Stimulated activated CD4-positive, alpha-beta T cell treated with anti-CD3 and anti-CD28 coated beads, TNF-alpha, amount 100 ng/mL, for 1 hour (primary cell): ENCODE measurements at places on chromosomes 1 and 21.

GRCh38 chr1:76066394-76066793 lies 8.2 kb upstream of the ST6GALNAC3 start:
- DNase-seq = no peak

- no peak for DNase-seq
Observed at GRCh38 chr1:184153731-184154130, 102.2 kb downstream of the TSEN15 start.

- no peak for DNase-seq
Observed at GRCh38 chr1:165143437-165144065, 213.0 kb downstream of the LMX1A start.

DNA sequence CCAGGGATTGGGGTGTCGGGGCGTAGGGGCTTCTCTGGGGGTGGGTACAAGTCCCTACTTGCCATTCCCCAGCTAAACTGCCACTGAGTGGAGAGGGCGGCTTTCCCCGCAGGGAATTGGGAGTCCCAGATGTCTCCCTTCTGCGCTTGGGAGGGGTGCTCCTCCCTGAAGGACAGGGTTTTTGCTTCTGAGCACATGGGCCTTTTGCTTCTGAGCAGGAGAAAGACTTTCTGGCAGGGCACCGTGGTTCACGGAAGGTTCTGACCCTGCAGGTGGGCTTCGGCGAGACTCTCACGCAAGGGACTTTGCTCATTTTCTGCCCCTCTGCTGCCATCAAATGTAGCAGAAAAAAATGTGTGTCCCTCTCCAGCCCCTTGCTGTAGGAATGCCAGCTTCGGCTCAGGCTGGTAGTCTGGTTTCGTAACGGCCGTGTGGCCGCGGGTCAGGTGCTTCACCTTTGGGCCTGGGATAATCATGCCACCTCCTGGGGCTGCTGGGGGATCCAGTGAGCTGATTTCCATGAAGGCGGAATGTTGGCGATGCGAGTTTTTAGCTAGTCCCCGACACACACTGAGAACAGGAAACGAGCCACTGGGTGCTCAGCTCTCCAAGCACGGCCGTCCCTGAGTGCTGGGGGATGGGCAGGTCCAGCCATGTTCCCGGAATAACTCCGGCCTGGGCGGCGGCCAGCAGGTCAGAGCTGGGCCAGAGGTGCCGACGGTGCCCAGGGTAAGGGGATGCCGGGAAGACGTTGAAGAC lies 364.0 kb downstream of the CAMTA1 start:
- DNase-seq = no peak

DNA sequence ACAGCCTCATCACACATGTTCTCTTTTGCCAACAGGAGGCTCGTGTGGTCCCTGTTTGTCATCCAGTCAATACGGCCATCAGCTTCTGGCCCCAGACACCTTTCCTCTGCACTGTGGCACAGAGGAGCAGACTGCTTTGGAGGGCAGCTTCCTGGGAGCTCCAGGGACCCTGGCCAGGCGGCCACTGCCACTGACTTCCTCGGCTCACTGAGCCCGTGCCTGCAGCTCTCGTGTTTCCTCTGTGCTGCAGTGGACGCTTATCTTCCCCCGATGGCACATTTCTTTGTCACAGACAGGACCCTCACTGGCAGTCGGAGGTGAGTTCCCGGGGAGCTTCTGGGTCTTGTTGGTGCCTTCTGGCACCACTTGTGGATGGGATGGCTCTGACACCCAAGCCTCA lies 67.0 kb upstream of the DIRAS3 start:
- DNase-seq = no peak

GRCh38 chr1:13549521-13549920 lies 34.1 kb upstream of the PDPN start:
- no peak for DNase-seq

DNA sequence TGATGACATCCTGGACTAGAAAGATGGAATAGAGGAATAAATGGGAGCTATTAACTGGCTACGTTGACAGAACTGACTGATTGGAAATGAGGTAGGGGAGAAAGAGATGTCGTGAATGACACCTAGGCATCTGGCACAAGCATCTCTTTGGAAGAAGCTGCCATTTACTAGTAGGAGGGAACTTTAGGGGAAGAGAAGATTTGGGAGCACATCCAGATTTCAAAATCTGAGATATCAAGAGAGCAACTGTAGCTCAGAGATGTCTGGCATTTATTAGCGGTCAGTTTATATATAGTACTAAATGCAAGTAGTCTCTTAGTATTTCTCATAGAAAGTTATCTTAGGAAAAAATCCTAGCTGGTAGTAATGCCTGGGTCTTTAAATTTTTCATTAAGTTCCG lies 131.9 kb upstream of the C1orf105 start:
- no peak for DNase-seq

DNA sequence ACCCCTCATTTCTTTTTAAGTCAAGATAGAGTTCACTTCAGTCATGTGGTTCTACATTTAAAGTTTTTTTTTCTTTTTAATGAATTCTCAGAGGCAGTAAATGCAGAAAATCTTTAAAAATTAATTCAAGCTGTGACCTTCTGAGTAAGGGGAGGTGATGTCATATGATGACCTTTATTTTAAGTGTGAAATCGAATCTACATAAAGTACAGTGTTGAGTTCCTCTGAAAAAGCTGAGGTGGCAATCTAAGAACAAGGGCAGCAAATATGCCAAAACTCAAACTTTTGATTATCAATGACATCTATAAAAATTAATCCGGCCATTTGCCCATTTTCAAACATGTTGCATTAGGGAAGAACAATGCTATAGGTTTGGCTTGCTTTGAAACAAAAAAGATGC lies 173.5 kb downstream of the CDC7 start:
- no peak for DNase-seq

DNA sequence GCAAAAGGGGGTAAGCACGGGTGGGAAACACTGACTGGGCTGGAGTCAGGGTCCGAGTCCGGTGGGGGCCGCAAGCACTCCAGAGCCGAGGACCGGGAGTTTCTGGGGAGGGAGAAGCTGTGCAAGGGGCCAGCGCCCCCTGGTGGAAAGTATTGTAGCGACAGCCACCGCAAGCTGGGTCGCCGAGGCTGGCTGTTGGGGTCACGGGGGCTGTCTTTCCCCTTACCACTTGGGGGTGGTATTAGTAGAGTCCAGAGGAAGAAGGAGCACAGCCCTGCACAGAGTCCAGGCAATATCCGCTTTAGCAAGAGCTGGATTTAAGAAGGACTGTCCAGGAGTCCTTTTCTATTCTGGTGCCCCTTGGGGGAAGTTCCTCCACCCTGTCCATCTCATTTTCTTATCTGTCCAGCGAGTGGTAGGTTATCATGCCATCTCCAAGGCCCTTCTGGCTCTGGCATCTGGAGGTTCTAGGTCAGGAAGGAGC lies 17.9 kb upstream of the ETV3 start:
- peak; percentile 40 for DNase-seq

DNA sequence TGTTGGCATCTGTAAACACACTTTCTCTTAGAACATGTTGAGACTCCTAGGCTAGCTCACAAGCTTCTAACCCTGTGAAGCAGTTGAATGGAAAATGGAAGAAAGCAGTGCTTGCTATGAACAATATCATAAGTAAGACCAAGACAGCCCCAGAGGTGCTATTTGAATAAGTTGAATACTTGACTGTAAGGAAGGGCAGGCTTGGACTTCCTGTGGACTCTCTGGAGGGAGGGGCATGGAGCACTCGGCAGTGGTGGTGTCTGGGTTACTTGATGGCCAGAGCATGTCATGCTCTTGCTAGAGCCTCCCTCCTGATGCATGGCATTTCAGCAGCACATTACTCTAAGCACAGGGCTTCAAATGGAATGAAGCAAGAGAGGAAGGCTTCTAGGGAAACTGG lies 60.0 kb downstream of the MRPS6 start:
- no peak for DNase-seq

DNA sequence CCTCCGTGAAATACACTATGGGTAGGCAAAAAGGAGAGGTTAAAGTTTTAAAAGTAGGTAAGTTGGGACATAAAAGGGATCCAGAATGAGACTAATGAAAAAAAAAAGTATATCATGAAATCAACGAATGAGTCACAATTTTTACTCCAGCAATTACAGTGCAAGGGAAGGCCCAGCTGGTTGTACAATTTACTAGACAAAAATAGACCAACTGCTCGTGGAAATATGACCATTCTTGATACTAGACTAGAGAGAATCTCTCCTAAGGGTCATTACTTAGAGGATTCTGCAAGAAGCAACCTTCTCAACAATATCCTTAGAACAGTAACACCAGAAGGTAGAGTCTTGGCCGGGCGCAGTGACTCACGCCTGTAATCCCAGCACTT lies 55.1 kb upstream of the EFHD2 start:
- no peak for DNase-seq

- no peak for DNase-seq
Observed at GRCh38 chr1:2834741-2835564, 33.5 kb upstream of the TTC34 start.

DNA sequence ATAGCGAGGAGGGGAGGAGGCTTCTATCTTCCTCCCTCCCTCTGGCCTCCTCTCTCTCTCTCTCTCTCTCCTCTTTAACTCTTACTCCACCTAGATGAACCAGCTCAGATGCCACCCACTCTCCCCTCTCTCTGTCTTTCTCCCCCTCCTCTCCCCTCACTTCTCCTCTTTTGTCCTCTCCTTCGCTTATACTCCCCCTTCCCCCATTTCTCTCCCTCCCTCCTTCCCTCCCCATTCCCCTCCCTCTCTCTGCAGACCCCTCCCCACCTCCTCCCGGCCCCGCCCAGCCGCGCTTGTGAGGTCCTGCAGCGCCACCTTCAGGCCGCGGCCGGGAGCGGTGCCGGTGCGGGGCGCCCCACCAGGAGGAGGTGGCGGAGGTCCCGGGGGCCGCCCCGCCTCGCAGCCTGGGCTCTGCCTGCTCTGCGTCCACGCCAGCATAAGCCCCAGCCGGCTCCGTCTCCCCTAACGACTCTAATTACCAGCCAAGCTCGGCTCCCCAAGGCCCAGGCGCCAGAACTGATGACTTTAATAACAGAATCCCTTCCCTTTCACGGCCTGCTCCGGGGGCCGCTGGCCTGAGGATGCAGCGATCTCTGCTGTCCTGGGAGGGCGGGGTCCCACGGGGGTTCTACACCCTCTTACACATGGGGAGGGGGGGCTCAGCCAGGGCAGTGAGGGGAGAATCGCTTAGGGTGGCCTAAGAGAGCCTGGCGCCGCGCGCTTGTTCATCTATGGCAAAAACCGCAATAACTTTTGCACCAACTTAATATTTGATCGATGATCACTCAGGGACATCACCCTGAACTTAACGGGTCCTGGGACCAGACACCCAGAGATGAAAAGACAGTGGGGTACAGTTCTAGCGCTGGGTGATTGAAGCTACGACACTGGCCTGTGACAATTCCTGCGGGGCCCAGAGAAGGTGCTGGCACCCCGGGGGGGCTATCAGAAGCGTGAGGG lies 637.3 kb downstream of the MATN1 start:
- DNase-seq = peak; percentile 3

DNA sequence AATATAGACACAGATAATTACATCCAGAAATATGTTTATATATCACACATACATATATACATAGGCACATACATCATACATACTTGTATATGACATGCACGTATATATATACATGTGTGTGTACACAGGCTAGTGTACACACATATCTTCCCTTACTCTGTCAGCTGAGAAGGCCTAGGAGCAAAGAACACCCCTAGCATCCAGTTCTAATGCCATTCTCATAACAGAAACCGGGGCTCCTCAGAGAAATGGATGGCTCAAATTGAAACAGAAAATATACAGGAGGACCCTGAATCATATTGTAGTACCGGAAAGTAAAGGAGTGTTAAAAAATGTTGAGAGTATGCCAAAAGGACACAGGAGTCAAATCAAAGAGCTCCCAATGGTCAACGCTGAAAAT lies 19.7 kb upstream of the HYI start:
- no peak for DNase-seq

- DNase-seq = no peak
Observed at GRCh38 chr1:115436596-115436995, 98.5 kb upstream of the NGF start.

DNA sequence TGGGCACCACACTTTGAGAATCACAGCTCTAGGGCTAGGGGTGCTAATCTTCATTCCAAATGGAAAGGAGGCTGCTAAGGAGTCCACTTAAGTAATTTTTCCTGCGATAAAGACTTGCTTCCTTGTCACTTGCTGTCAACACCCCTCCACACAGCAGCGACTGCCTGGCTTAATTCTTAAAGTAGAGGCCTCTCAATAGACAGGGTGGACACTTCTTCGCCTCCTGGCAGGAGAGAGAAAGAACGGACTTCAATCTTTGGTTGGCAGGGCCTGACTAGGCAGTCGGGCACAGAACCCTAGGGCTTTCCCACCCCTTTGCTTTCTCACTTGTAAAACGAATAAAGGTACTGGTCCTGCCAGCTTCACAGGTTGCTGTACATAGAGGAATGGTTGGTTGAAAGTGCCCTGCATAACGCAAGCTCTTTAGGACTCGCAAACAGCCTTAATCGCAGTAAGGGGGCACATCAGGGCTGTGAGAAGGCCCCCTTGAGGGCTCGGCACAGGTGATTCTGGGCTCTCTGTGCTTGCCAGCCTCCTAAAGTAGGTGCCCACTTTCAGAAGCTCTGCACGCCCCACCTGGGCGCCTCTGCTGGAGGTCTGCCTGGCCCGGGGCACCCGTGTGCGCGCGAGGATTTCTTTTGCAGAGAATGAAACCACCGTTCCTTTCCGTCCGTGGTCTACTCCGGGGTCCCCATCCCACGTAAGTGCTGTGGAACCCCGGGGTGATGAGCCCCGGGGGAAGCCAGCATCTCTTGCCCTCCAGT lies 47.6 kb upstream of the CD34 start:
- no peak for DNase-seq

- no peak for DNase-seq
Observed at GRCh38 chr1:31830065-31830464, 14.2 kb upstream of the SPOCD1 start.

GRCh38 chr1:204493145-204493983 lies 1.2 kb downstream of the PIK3C2B start:
- no peak for DNase-seq

GRCh38 chr1:10553118-10553517 lies 78.4 kb downstream of the PEX14 start:
- DNase-seq = no peak

DNA sequence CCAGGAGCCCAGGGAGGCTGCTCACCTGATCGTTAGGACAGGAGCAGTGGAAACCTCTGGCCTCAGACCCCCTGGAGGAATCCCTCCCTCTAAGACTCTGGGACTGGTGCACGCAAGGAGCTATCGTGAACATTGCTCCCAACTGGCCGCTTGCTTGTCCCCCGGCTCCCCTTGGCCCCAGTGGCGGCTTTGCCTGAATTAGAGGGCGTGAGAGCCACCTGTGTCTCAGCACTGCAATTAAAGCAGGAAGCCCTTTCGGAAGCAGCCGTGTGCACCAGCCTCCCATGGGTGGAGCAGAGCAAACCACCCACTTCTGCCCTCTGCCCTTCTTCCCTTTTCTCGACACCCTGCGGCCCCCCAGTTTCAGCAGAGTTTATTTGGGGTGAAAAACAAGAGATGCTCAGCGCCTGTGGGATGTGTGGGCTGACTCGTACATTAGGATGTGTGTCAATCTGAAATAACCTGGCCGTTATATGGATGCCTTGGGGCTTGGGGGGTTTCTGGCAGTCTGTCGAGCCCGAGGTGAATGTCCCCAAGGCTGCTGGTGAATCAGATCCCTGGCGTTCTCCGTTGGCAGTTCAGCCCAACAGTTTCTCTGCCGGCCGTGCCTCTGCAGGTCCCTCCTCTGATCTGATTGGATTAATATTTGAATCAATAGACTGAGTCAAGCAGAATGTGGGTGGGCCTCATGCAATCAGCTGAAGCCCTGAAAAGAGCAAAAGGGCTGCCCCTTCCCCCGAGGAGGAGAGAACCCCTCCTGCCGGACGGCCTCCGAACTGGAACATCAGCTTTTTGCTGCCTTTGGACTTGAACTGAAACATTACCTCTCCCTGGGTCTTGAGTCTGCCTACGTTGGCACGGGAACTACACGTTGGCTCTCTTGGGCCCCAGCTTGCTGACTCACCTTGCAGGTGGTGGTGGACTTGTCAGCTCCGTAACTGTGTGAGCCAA lies 7.3 kb upstream of the UMODL1 start:
- DNase-seq = no peak
